Activated T-cell treated with anti-CD3 and anti-CD28 coated beads, Interleukin-2, amount 50 U/mL, for 1 hour (primary cell): ENCODE measurements at places on chromosomes 11 and 22.

DNA sequence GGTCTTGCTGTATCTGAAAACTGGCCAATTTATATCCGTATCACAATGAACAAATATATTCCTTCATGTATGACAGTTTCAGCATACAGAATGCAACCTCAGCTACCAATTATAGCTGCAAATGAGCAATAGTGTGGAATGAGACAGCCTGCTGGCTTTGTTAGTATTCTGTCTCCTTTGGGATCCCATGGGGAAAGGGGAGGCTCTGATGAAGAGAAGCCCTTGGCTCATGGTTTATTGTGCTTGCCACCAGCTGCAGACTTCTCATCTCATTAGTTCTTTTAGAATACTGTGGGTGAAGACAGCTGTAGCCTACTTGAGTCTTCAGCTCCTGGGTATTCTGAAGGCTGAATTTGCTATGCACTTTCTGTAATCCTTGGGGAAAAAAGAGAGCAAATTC is 42.4 kb downstream of the PITPNB start:
- DNase-seq = no peak

GRCh38 chr11:2510626-2511402 is 66.0 kb downstream of the KCNQ1 start:
- no peak for DNase-seq

DNA sequence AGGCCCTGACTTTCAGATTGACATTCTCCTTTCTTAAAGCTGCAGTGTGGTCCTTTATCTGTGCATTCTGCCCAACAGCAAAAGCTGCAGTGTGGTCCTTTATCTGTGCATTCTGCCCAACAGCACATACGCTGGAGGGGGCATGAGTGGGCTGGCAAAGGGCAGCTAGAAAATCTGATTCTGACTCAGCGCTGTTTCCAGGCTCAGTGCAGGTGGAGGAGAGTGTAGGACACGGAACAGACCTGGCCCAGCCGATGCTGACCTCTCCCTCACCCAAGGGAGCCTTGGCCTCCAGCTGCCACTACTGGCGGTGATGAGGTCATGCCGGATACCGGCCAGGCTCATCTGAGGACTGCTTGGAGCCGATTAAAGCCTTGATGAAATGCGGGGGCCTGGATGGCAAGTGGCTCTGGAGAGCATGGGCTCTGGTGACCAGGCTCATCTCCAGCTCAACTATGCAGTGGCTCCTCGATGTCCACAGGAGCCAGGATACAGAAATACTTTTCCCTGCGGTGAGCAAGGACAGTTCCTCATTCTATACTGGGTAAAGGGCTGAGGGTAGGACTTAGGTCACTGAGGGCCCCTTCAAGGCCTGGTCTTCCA is 84.6 kb downstream of the CLPB start:
- DNase-seq = no peak

- DNase-seq = no peak
Observed at GRCh38 chr11:80365076-80365725, 924.4 kb upstream of the TENM4 start.

DNA sequence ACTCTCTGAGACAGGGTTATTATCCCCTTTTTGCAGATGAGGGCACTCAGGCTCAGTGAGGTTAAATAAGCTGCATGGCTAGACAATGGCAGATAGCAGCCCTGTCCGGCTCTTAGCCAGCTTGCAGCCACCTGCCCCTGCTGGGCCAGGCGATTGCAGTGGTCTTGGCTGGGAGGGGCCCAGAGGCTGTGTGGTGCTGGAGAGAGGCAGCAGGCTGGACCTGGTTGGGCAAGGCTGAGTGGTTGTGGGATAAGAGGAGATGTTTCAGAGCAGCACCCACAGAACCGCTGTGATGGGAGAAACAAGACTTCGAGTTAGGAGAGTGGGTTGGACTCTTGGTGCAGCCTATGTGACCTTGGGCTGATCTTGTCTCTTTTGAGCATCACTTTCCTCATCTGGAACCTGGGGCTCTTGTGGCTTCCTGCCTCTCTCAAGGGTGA is 25.5 kb downstream of the PTPRJ start:
- no peak for DNase-seq
